GM10248 (cell line): ENCODE measurements at places on chromosomes 12 and 14.

- DNase-seq: peak; percentile 72
These were observed 6.0 kb upstream of the GPR84 start for GRCh38 chr12:54370171-54370730.

DNA sequence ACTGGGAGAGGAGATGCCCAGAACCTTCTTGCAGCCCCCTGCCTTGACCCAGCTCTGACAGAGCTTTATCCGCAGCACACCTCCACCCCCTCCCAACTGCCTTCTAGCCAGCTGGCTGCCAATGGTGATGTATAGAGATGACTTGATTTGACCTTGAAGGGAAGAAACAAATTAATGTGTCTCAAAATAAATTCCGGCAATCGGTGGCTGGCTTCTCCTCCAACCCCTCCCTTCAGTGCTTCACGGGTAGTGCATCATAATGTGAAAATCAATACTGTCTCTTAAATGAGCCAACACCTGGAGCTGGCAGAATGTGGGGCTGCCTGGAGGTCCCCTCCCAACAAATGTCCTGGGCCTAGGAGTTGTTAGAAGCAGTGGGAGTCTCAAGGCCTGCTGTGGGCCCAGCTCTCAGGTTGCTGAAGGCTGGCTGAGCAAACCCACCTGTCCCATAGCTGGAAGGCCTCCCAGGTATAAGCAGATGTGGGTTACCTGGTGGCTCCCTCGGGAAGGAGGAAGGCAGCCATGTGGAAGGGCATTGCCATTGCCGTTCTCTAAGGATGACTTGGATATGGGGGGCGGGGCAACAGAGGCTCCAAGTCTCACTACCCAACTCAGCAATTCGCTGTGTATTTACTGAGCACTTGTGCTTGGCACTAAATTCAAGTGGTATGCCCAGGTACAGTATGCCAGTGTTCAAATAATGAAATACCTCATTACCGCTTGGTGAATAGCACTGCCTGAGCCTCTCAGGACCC lies 23.2 kb downstream of the HSPB8 start:
- DNase-seq: no peak

- no peak for DNase-seq
These were observed 63.6 kb downstream of the EML5 start for GRCh38 chr14:88729159-88729558.

DNA sequence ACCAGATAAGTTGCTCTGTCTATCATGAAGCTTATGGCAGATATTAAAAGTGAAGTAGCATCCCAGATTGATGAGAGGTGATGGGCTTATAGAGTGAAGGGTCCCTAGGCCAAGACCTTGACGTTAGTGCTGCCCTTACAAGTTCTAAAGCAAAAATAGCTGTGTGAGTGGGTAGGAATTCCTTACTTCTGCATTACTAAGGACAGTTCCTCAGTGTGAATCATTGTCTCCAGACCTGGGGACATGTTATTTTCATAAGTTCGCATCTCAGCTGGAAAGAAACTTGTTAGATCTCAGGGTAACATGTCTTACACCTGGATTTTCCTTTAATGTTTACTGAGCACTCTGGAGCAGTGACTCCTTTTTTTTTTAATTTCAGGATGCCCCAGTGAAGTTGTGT lies 28.7 kb downstream of the MAPKAPK5 start:
- no peak for DNase-seq

GRCh38 chr12:40376533-40377267 lies 151.9 kb downstream of the LRRK2 start:
- DNase-seq: no peak

DNA sequence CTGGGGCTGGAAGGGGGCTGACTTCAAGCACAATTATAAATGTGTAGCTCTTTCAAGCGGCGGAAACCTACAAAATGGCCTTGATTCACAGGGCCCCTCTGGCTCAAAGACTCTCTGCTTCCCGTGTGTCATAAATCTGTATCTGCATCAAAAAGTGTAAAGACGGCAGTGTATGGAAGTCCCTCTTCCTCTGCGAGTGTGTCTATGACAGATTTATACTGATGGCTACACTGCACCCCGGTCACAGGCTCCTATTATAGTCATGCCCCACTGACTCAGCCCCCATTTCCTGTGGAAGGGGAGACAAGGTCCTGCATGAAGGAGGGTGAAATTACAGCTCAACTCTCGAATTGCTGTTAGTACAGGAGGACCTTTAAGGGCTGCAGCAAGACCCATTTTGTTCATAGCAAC lies 68.6 kb downstream of the HMGA2 start:
- no peak for DNase-seq

GRCh38 chr12:131075194-131075593 lies 121.5 kb downstream of the ADGRD1 start:
- no peak for DNase-seq

DNA sequence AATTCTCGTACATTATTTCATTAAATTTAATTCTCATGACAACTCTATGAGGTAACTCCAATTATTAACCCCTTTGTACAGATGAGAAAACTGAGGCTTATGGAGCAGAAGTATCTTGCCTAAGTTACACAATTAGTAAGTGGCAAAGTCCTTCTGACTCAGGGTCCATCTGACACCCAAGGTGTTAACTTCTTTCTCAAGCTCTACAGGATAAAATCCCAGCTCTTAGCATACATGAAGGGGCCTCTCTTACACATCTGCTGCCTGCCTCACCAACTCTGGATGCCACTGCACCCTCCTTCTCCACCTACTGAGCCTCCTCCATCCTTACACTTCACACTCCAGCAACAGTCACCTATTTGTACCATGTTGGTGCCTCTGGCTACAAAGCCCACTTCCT lies 4.3 kb upstream of the KRT72 start:
- no peak for DNase-seq

DNA sequence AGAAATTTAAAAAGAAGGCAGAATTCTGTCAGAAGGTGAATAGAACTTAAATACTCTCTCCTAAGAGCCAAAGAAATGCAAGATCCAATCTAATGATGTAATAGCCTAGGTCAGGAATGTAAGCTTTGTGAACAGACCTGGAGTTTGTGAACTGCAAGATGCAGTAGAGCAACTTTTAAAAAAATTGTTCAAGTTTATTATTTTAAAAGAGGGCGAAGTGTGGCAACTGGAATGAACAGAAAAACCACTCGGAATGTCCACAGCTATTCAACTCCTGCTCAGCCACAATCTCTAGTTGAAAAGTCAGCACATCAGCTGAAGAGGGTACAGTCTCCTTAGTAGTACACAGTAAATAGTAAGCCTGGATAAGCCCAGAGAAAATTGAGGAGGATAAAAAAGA lies 228.8 kb downstream of the PPFIA2 start:
- DNase-seq: no peak

DNA sequence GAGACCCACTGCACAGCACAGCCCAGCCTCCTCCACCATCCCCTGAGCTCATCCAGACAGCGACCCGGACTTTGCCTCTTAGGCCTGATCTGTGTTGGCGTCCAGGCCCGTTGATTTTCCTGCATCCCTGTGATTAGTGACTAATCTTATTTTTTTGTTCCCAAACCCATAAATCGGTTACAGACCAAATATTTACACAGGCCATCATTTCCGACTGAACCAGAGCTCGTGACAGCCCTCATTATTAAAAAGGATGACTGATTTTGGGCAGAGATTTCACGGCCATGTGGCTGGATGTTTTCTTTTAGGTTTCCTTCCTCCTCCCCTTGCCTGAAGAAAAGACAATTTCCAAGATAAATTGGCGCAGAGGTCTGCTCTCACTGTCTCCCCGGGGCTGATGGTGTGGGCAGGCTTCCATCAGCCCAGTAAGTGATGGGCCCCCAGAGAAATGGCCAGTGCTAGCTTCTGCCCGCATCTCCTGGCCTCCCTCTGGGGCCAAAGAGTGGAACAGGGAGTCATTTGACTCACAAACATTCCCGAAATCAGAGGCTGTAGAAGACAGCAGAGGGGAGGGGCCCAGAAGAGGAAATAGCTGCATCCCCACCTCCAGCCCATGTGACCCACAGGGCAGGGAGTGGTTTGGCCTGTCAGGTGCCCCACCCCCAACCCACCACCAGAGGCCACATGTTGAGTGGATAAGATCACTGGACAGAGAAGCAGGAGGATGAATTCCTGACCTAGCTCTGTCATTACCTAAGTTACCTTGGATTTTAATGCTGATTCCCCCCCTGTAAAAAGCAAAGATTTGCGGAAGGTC lies 283.5 kb downstream of the KSR2 start:
- DNase-seq: no peak

- no peak for DNase-seq
These were observed 576.3 kb downstream of the KCNH5 start for GRCh38 chr14:62468946-62469345.

GRCh38 chr14:87691042-87691881 lies 301.7 kb downstream of the GALC start:
- no peak for DNase-seq

- DNase-seq: peak; percentile 76
These were observed 5.8 kb downstream of the TMEM253 start for GRCh38 chr14:21106498-21107282.

- no peak for DNase-seq
These were observed 79.1 kb upstream of the HECTD1 start for GRCh38 chr14:31286456-31287293.

- DNase-seq: no peak
These were observed 19.7 kb upstream of the CD9 start for GRCh38 chr12:6180268-6181051.

- DNase-seq: no peak
These were observed 22.9 kb downstream of the SYNE3 start for GRCh38 chr14:95493503-95493902.

- no peak for DNase-seq
These were observed 26.8 kb downstream of the RGS6 start for GRCh38 chr14:71959055-71959454.

DNA sequence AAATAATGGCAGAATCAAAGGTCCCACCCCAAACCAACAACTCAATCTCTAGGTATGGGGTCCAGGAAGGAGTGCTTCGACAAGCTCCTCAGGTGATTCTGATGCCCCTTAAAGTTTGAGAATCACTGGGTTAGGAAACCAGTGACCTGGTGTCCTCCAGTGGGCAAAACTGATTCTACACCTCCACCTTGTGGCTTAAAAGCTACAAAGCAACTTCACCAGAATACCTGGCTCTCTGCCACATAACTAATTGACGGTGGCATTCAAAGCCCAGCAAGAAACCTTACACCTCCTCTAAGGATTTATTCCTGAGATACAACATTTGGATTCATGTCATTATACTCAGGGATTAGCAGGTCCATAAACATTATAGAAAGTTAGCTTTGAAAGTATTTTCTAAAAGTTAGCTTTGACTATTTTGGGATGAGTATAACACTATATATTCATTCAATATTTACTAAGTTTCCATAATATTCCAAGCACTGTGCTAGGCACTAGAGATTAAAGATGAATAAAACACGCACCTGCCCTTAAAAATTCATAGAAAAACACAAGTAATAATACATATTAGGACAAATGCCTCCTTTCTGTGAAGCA lies 45.4 kb downstream of the DCAF5 start:
- peak; percentile 38 for DNase-seq

DNA sequence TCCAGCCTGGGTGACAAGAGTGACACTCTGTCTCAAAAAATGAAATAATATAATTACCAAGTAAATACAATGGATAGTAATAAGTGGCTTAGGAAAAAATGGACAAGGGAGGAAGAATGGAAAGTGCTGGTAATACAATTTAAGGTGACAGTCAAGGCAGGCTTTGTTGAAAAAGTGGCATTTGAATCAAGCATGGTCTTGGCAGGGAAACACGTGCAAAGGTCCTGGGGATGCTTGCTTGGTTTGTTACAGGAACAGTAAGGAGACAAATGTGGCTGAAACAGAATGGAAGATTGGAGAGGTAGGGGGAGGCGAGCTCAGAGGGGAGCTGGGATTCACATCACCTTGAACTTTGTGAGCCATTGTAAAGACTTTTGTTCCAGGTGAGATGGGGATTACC lies 153.2 kb downstream of the TMEM132C start:
- DNase-seq: no peak

DNA sequence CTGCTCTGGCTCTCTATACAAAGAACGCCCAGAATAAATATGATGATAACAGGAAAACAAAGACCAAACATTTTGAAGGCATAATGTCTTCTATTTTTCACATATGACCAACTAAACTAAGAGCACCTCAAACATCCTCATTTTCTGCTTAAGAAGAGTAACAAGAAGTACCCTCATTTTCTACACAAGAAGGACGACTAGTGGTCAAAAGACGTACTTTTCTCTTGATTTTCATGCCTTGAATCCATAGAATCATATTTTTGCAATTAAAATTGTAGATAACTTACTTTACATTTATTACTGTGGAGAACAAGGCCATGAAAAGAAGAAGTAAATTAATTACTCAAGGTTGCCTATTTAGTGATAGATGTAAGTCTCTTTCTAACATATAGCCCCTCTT lies 358.6 kb downstream of the DUSP6 start:
- peak; percentile 8 for DNase-seq

GRCh38 chr14:69985463-69985862 lies 106.2 kb downstream of the SMOC1 start:
- DNase-seq: no peak

- DNase-seq: no peak
These were observed 61.7 kb downstream of the FBXO34 start for GRCh38 chr14:55332654-55333570.

DNA sequence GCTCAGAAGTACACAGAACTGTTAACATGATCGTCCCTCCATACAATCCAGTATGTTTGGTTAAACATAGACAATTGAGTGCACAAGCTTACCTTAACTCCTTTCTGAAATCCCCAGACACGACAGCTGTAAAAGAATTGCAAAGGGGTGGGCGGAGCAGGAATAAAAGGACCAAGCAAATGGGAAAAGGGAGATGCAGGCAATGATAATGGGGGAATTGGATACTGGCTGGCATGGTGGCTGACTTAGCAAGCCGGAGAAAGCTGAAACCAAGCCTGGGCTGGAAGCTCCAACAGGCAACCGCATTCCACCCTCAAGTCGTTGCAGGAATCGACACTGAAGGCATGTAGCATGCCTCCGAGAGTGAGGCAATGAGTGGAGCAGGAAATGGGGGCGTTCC lies 96.8 kb upstream of the TMEM132C start:
- DNase-seq: no peak
